ENCODE measurements at places on chromosomes 1 and 21.

DNA sequence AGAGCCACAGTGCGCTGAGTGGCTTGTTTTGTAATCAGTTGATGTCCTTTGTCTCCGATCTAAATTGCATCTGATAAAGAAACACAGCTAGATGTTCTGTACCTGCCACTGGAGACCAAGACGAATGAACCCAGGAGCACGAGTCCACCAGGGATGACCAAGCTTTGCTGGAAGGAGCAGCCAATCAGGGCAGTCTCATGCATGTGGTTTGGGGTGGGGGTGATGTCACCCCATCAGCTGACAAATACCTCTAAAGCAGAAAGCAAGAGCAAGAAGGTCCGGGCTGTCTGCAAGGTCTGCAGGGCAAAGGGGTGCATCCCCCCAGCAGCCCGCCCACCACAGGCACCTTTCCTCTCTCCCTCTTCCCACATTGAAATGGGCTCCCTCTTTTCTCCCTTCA is 653.8 kb downstream of the AJAP1 start:
- no peak for ATAC-seq

DNA sequence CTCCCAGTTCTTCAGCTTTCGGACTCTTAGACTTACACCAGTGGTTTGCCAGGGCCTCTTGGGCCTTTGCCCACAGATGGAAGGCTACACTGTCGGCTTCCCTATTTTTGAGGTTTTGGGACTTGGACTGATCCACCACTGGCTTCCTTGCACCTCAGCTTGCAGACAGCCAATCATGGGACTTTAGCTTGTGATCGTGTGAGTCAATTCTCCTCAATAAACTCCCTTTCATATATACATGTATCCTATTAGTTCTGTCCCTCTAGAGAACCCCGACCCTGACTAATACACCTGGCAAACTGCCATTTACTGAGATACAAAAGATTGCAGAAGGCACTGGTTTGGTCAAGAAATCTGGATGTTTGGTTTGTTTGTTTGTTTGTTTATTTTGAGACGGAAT is 6.4 kb upstream of the RAB4A start:
- no peak for ATAC-seq

GRCh38 chr1:53731043-53731600 is 7.8 kb downstream of the GLIS1 start:
- no peak for ATAC-seq

DNA sequence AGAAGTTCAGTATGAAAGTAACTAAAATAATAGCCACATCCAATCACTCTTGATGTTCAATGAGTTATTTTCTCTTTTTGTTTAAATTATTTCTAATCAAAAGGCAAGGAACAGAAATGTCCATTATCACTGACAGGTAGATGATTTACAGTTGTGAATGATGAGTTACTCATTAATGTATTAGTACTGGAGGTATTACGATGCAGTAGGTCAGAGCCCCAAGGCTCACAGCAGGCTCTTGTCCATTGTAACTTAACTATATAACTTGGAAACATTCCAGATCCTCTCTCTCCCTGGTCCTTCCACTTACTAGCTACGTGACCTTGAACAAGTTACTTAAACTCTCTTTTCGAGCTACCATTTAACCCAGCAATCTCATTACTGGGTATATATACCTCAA is 39.5 kb downstream of the CRB1 start:
- no peak for ATAC-seq

DNA sequence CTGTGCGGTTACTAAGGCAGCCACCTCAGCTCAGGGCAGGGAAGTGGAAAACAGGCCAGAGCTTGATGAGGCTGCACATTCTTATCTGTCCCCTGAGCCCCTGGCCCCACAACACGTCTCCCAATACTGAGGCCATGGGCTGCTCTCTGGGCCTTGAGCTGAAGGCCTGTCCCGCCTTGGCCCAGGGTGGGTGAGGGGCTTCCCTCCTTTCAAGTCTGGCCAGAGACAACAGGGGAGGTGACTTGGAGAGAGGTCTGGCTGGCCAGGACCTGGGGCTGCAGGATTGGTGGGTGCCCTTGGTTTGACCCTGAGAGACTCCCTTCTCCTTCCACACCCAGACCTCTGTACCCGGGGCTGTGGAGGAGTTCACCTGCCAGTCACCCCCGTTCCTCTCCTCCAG is 563.8 kb downstream of the PTPRU start:
- no peak for ATAC-seq

Data from activated CD4-positive, CD25-positive, alpha-beta regulatory T cell treated with anti-CD3 and anti-CD28 coated beads, Interleukin-2, amount 50 U/mL, for 24 hours (primary cell).